ENCODE measurements at places on chromosomes 5 and 9.

GRCh38 chr9:89879276-89879675 is 274.5 kb downstream of the GADD45G start:
- no peak for DNase-seq

DNA sequence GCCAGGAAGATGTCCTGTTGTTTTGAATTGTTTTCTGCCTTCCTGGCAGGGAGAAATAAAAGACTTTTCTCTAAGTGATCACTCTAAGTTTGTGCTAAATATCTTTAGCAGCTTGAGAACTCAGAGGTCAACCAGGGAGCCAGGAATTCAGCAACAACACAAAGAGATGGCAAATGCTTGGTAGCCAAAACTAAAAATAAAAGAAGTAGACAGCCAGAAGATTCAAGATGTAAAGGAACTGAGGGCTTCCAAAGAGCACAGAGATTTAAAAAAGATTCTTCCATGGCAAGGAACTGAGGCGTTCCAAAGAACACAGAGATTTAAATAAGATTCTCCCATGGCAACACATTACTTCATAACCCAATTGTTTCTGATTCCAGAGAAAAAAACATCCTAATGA is 9.6 kb downstream of the DNAH5 start:
- DNase-seq, result no peak

DNA sequence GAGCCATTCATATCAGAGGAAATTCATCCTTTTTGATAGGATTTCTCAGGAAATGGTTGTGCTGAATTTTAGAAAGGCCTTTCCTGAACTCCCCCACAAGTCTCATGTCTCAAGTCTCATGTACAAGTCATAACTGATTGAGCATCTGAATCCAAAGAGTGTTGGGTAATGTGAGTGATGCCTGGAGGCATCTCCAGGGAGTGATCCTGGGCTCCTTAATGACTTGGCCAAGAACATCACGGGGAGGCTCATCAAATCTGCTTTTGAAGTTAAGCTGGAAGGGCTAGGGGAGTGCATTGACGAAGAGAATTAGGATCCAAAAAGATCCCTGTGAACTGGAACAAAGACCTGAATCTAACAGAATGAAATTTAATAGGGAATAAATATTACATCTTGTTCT is 79.2 kb downstream of the MAST4 start:
- DNase-seq, result no peak

- DNase-seq, result no peak
These were observed 59.2 kb upstream of the ADAMTS2 start for GRCh38 chr5:179404321-179405053.

- no peak for DNase-seq
These were observed 337.9 kb downstream of the CETN3 start for GRCh38 chr5:90071656-90072055.

GRCh38 chr9:79719021-79719420 is 147.3 kb downstream of the TLE4 start:
- DNase-seq, result no peak

DNA sequence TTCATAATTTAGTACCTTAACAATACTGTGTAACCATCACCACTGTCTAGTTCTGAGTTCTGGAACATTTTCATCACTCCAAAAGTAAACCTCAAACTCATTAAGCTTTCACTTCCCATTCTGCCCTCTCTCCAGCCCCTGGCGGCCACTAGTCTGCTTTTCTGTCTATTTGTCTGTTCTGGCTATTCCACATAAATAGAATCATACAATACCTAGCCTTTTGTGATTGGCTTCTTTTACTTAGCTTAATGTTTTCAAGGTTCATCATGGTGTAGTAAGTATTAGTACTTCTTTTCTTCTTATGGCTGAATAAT is 138.7 kb downstream of the RAPGEF6 start:
- no peak for DNase-seq

DNA sequence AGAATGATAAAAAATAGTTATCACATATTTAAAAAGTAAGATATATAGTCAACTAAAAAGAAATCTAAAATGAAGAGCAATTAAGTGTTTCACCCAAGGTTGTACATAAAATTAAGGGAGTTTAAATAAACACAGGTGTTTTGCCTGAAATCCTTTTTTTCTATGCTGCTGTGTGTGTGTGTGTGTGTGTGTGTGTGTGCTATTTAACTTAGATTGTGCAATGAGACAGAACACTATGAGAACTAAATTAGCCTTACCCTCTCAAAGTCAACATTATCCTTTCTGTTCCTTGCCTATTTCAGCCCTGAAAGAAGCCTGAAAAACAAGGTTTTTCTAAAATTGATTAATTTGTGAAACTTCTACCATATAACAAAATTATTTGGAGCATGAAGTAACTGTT is 516.2 kb downstream of the ELAVL2 start:
- no peak for DNase-seq

DNA sequence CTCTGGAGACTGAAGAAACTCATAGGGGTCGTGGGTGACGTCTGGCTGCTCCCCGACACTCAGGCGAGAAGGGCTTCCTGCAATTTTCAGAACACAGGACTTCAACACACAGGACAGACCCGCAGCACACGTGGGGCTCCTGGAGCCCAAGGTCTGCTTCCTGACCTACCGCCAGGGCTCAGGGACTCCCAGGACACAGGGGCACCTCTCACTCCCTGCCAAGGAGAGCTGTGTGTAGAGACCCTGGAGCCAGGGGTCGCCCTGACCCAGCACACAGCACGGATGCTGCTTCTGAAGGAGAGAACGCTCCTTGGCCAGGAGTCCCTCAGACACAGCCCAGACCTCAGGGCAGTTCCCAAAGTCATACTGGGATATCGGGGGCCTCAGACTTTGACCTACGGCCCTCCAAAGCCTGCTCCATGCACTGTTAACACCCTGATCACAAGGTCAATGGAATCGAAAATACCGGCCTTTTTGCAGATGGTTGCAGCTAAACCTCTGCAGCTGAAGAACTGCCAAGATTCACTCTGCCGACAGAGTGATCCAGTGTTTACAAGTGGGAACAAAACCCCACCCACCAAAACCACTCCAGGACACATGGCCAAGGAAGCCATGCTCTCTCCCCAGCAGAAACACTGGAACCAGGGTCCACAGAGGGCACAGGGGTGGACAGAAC is 13.8 kb upstream of the ZDHHC11 start:
- no peak for DNase-seq

GRCh38 chr9:99488131-99489059 is 266.3 kb downstream of the SEC61B start:
- no peak for DNase-seq

DNA sequence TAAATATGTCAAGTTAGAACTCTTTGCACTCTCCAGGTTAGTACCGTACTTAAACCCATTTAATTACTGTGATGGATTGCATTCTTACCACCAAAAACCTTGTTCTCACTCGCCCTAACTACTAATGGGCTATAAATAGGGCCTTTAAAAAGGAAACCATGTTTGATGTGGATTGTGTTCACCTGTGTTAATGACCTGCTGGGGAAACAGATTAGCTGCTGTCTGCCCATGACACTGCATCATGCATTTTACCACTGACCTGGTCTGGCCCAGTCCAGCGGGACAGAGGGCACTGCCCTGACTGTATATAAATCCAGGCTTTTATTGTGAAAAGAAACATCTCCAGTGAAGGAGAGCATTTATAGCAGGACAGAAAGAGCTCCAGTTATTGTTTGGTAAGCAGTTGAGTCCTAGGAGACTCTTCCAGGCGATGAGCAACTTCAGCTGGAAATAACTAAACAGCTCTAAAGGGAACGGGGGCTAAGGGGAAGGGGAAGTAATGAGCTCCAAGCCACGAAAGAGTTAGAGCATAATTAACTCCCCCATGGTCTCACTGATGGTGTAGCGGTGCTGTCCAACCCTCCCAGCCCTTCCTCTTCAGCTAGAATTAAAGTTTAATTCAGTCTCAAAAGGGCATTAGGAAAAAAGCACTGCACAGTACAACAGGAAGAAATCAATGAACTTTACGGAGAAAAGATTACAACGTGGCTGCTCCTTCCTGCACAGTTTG is 303.1 kb downstream of the ENC1 start:
- no peak for DNase-seq

DNA sequence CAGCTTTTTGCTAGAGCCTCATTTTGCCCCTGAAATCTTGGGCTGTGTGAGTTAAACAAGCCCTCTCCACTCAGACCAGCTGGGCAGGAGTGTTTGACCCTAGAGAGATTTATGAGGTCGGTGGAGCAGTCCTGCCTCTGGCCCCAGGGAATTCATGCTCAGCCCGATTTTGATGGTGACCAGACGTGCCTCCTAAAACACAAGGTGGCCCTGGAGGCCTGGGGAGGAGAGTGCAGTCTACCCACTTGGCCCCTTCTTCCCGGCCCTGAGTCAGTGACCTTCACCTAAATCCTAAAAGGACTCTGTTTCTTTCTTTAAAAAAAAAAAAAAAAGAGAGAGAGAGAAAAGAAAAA is 86.6 kb upstream of the SAP30L start:
- DNase-seq, result no peak

- DNase-seq, result no peak
These were observed 41.1 kb downstream of the XRCC4 start for GRCh38 chr5:83118471-83118870.

GRCh38 chr9:89008055-89008743 is 16.9 kb downstream of the S1PR3 start:
- no peak for DNase-seq

DNA sequence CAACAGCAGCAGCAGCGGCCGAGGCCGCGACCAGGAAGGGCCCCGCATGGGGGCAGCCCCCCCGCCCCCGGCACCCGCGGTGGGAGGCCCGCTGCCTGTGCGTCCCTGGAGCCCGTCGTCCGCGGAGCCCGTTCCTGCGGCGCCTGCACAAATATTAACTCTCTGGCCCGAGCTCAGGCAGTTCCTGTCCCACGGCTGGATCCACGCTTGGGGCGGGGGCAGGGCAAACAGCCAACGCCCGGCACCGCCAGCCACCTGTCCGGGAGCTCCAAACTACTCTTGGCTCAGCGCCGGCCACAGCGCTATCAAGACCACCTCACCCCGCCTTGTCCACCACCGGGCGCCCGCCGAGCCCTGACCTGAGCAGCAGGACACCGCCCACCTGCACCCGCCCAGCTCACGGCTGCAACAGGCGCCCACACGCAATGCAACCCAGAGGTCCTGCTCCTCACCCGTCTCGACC is at the start of gene LRRC26:
Gene LRRC26 (minus strand): TSS at position 156 of the 463 bp plus-strand sequence. CDS start 108 bp downstream, at position 48.
- no peak for DNase-seq

DNA sequence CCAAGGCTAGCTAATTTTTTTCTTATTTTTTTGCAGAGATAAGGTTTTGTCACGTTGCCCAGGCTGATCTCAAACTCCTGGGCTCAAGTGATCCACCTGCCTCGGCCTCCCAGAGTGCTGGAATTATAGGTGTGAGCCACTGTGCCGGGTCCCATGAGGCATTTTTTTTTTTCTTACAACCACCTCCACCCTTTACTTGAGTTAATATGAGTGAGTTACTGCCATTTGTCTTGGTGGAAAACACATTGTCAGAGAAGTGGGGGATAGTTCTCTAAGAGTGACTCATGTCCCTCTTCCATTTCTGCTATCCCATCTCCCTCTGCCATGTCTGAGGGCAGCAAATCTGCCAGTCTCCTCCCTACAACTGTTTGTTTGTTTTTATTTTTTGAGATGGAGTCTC is 163.4 kb upstream of the CLINT1 start:
- no peak for DNase-seq

DNA sequence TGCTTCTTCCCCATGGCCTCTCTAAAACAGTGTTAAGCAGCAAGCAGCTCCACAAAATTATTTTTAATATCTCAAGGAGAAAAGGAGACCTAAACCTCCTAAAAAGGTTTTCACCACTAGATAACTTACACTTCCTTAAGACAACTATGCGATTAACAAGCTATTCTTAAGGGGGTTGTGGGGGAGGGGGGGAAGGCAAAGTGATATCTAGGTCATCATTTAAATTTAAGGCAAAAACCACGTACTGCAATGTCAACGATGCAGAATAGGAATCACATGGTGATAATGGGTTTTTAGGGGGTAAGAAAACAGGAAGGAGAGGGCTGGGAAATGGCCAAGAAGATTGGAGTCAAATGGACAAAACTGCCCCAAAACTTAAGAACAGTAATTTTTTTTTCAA is 32.6 kb downstream of the CSNK1A1 start:
- DNase-seq, result no peak

- no peak for DNase-seq
These were observed 38.5 kb downstream of the TLE1 start for GRCh38 chr9:81650586-81651515.

GRCh38 chr5:141186897-141187512 is at the start of gene PCDHB9:
TSS of gene PCDHB9 (plus strand) at chr5:141187161. CDS start at chr5:141187319, 158 bp downstream.
- peak; percentile 39 for DNase-seq

GRCh38 chr5:105836887-105837286 is 1833.8 kb downstream of the EFNA5 start:
- no peak for DNase-seq

- no peak for DNase-seq
These were observed 41.9 kb downstream of the MTRR start for GRCh38 chr5:7910738-7911428.

DNA sequence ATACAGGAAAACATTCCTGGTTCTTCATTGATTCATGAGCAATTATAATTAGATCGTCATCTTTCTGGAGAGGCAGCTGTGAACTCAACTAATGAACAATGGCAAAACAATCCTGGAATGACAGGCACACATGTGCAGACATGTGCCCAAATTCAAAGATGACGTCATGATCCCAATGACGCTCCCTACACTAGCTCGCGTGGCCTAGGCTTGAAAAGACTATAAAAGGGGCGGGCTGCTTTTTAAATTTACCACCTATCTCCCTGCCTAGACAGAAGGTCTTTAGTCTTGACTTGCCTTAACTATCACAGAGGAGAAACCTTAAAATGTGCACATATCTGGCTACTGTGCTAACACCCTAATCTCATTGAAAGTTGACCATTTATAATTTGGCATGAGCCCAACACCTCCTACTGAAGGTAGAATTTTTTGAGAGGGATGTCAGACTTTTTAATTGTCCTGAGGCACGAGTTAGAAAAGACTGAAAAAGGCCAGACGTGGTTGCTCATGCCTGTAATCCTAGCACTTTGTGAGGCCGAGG is 88.2 kb downstream of the PRRT1B start:
- DNase-seq, result no peak

- no peak for DNase-seq
These were observed 62.9 kb downstream of the IRX2 start for GRCh38 chr5:2688586-2688985.

- DNase-seq, result no peak
These were observed 16.8 kb downstream of the TRAF2 start for GRCh38 chr9:136903041-136903554.

DNA sequence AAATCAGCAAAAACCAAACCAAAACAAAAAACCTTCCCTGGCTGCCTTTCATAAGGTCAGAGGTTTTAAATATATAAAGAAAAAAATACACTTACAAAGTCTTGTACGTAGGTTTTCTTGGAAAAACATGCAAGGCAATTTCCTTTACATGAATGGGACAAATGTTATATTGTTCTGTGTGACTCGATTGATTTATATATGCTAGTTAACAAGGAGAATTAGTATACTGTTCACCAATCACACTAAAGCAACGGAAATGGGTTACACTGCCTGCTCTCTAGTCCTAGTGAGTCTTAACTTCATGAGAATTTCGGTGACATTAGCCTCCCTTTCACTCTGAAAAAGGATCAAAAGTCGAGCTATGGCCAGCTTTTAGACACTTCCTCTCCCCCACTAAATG is 5.5 kb downstream of the GDF9 start:
- DNase-seq, result no peak

- DNase-seq, result no peak
These were observed 161.3 kb downstream of the DRD1 start for GRCh38 chr5:175282611-175283225.

- DNase-seq, result no peak
These were observed 31.8 kb downstream of the CCNJL start for GRCh38 chr5:160280384-160281095.

- DNase-seq, result no peak
These were observed 31.4 kb downstream of the SLC12A7 start for GRCh38 chr5:1080432-1080831.
